CD4-positive, alpha-beta memory T cell (primary cell): ENCODE measurements at places on chromosomes 7 and 10.

DNA sequence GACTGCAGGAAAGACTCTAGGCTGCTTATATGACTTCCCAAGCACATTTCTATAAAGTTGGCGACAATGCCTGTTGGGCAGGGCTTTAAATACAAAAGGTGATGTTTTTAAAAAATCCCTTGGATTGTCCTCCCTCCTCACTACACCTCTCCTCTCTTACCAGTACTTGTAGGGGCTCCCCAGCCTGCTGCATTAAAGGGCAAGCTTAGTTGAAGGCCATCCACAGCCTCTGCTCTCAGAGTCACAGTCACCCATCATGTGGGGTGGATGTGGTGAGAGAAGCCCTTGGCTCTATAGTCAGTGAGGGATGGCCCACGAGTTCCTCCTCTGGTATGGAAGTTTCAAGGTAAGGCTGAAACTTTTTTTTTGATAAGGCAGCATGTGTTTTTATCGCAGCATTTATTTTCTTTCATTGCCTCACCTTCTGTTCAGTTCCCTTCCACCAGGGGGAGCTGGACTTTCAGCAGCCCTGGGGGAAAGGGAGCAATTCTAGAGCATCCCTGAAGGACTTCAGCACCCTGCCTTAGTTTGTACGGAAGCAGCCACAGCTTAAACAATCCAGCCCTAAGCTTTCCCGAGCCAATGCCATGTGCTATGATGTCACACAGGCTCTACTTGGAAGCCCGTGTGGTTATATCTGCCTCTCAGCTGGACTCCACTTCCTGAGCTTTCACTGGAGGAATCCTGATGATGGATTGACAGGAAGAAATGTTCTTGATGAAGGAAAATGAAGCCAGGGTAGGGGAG lies 131.9 kb downstream of the CALCR start:
- peak; percentile 40 for DNase-seq

- DNase-seq, result no peak
Measured at GRCh38 chr7:103141753-103142404, 7.0 kb downstream of the NAPEPLD start.

GRCh38 chr7:128211626-128212025 lies 29.5 kb upstream of the LEP start:
- no peak for DNase-seq

DNA sequence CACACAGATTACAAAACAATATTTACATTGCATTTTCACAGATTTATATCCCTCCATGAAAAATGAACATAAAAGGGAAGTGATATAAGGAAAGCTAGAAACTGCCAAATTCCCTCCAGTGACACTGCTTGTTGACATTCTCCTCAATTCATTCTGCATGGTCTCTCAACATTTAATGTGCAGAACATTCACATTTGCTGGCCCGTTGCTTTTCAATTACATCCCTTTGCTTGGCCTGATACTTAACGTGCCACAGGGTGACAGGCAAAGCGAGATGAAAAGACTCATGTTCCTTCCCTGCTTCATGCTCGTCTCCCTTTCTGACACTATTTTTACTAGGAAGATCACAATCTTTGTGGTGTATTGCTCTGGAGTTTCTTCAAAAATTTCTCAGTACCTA lies 1019.7 kb upstream of the LRRN3 start:
- no peak for DNase-seq

GRCh38 chr7:95469187-95469586 lies 16.6 kb upstream of the ASB4 start:
- DNase-seq, result no peak

DNA sequence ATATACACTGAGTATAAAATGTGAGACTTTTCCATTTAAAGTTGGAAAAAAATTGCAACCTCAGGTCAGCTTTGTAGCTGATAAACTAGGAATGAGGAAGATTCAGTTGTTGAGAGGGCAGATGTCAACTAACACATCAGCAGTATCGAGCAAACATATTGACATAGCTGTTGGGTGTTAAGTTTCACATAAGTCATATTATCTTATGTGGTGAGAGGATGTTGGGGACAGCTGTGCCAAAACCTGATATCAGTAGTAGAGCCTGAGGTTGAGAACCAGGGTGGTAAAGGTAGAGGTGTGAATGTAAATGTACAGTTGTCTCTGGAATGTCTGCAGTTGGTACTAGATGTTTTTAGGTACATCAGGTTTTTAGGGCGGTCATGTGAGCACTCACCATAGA lies 5.0 kb downstream of the ZRANB1 start:
- DNase-seq, result no peak

GRCh38 chr7:8386926-8387550 lies 46.4 kb upstream of the NXPH1 start:
- no peak for DNase-seq
